Epithelial cell of proximal tubule (primary cell): ENCODE measurements at places on chromosomes 4 and X.

DNA sequence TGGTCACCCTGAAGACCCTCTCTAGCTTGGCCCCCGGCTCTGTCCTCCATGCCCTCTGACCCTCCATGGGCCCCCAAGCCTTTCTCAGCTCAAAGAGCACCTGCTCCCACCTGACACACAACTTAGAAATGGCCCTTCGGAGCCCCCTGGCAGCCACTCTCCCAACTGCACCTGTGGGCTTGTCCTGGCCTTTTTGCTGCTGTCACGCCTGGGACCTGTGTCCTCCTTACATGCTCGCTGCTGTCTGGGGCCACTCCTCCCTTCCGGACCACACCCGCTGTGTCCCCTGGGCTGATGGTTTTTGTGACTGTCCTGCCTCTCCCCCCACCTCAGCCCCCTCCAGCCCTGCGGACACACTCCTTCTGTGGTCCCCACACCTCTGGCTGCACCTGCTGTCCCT is 106.2 kb upstream of the AFAP1 start:
- DNase-seq = no peak

- DNase-seq = no peak
Observed at GRCh38 chr4:8879574-8879973, 7.9 kb upstream of the HMX1 start.

GRCh38 chr4:94342694-94343093 is at the start of gene HPGDS:
Gene HPGDS (minus strand): TSS chr4:94342836. CDS start chr4:94334629, 8,207 bp downstream.
- no peak for DNase-seq

- no peak for DNase-seq
Observed at GRCh38 chr4:51862199-51862598, 19.2 kb downstream of the DCUN1D4 start.

DNA sequence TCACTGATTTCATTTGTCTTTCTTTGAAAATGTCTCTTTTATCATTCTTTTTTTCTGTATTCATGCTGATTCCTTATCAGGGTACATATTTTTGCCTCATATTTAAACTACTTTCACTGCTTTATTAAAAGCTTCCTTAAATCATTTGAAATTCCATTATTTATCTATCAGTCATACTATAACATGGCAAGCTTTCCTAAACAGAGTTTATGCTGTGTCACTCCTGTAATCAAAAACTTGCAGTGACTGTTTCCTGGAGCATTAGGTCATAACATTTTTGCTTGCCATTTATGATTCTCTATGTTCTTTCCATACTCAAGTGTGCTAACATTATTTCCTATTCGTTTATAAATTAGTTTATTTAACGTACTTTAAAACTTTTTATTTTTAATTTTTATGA is 203.7 kb downstream of the BMPR1B start:
- DNase-seq = no peak

DNA sequence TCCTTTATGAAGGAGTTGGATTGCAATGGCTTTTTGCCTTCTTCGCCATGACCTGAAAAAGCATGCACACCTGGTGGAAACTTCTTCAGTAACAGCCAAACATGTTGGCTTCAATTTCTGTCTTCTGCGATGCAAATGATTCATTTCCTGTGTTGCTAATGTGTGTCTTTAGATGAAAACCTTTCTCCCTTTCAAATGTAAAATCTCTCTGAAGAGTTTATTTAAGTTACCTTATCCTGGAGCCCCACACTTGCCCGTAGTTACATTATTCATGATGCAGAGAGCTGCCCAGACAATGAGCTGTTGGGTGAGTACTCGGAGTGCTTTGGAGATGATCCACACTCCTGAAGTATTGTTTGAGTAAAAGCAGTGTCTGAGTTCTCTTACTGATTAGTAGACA is 1100.9 kb downstream of the RPA4 start:
- DNase-seq = no peak

GRCh38 chr4:123990310-123990870 is 593.8 kb downstream of the SPRY1 start:
- DNase-seq = no peak

GRCh38 chr4:10123227-10124101 is 6.9 kb upstream of the WDR1 start:
- DNase-seq = no peak

DNA sequence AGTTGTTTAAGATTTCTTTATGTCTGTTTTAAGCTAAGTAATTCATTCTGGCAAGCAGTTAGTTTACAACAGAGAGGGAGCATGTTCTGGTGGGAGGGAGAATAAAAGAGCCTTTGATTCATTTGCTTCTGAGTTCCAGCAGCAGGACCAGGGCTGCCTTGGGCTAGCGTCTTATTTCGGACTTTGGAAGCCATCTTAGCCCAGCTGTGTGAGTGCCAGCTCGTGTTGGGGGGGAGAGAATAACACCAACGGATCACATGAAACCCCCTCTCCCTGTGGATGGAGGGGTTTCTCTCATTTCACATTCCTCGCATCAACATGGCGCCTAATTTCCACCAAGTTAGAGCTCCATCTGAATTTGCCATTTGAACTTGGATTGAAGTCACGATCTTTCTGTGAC is 7.4 kb downstream of the GAB1 start:
- DNase-seq = no peak

- DNase-seq = no peak
Observed at GRCh38 chr4:140019619-140020347, 134.2 kb downstream of the MAML3 start.

DNA sequence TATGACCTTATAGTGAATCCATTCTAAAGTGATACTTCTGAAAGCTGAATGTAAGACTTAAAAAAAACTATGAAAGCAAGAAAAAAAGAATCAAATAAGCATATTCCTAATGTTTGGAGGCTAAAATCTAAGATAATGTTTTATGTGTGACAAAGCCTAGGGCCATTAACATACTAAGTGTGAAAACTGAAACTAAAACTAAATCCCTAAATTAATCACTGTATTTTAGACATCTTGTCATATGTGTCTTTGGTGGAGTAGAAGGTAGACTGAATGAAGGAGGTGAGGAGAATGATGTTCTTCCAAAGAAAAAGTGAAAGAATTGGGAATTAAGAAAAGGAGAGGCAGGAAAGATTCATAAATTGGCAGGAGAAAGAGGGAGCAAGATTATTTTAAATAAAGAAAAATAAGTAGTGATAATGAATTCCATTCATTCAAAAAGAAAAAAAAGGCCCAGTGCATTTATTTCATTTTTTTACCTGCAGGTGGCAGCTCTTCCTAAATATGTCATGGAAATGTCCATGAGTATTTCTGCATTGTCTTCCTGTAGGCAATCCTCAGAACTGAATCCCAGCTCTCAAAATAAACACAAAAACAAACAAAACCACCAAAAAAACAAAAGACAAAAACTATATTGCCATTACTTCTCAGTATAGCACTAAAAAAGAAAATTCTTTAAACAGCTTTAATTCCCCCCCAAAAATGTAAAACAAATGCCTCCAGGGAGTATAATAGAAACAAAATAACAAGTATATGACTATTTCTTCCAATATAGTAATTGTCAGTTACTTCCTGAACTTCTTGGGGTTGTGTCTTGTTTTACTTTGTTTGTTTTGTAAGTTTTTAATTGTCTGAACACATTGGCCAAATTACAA is 17.0 kb upstream of the AP1AR start:
- DNase-seq = no peak

DNA sequence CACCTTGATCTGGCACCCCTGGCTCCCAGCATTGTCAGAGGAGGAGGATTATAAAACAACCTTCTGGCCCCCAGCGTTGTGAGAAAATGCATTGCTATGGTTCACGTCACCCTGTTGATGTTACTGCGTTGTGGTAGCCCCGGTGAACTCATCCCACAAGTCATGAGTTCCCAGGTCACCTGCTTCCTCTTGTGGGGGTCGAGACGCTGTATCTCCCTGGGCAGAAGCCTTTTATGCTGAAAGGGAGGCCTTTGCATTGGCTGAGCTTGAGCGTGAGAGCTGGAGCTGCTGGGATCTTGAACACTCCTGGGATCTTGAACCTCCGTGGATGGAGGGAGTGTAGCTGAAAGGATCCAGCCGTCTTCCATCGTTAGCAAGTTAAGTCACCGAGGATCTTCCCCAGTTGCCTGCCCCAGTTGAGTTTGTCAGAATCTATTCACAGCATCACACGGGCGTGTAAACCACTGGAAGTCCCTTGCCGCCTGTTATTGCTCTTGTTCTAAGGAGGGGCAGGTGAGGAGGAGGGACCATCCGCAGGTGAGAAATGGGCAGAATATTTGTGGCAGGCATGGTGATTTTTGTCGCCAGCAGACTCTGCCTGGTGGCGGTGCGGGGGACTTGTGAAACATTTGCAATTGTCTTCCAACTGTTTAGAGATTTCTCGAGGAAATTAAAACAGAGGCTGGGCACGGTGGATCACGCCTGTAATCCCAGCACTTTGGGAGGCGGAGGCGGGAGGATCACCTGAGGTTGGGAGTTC is 299.9 kb downstream of the ASMT start:
- DNase-seq = no peak

DNA sequence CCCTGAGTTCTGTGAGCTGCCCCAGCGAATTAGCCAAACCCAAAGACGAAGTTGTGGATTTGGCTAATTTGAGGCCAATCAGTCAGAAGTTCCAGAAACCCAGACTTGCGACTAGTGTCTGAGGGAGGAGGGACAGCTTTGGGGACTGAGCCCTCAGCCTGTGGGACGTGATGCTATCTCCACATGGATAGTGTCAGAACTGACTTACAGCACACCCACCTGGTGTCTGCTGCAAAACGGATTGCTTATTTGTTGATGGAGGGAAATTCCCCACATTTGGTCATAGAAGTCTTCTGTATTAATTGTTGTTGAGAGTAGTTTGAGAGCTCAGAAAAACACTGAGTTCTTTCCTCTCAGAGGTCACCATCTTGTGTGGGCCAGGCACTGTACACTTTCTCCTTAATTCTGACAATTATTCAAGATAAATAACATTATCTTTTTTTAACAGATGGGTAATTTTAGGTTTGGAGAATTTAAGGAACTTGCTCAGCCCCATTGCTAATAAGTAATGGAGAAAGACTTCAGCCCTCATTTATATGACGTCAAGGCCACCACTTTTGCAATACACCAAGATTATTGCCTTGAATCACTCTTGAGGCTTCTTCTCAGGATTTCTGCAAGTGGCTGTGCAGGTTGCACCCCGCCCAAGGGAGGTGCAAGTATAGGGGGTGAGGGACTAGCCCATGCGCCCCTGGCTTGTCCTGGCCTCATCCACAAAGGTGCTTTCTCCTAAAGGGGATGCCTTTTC is 16.7 kb downstream of the CLRN2 start:
- DNase-seq = no peak

- no peak for DNase-seq
Observed at GRCh38 chr4:130395871-130396270, 1299.9 kb downstream of the C4orf33 start.

DNA sequence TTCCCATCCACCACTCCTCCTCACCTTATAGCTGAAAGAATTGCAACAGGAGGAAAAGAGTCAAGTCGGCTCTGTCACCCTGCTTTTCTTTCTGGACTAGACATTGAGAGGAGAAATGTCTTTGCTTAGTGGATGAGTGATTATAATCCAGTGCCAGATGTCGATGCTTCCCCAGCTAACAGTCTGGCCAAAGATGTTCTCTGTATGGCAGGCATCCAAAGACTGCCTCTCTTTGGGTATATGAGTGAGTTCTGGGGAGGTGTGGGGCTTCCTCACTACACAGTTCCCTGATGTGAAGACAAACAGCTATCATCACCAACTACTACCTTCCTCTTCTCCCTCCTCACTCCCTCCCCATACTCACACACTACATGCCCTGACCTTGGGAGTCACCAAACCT is 90.9 kb downstream of the COMMD8 start:
- no peak for DNase-seq

DNA sequence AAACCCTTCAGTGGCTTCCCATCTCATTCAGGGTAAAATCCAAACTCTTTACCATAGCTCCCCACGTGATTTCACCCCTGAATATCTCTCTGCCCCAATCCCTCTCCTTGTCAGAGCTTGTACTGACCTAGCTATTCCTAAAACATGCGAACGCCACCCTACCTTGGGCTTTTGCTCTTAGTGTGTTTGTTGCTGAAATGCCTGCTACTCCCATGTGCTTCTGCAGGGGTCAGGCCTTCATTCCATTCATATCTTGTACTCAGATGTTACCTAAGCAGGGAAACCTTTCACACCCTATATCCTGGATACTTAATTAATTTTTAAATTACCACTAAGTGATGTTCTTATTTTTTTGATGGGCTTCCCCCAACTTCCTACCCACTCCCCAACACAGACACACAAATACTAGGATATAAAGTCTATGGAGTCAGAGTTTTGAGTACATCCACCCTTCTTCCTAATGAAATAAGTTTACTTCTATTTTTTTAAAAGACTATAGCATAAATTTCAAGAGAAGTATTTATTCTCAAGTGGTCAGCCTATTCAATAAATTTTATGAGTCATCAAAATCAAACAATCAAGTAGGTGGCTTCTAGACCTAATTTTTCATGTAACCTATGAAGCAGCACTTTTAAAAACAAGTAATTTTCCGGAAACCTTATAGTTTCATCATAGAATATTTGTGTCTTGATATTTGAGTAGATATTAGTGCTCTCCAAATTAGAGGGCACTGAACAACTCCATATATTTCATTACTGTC is 189.4 kb downstream of the RAPGEF2 start:
- no peak for DNase-seq

DNA sequence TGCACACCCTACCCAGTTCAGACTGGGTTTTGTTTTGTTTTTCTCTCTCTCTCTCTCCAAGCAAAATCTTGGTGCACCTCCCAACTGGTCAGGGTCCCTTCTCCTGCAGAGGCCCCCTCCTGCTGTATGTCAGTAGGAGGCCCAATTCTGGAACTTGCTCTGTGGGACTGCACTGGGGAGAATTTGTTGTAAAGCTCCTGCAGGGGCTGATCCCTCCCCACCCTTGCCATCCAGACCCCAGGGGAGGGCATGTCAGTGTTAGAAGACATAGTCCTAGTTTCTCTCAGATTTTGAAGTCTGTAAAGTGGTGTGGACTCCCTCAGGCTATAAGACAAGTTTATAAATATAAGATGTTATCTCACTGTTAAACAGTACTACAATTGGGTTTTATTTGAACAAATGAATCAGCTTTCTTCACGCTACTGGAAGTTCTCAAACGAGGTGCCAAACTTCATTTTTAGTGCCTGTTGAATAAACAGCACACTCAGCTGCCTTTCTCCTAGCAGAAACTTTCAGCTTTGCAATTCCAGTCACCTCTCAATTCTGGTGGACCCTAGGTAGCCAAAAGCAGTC is 88.6 kb upstream of the FRMPD3 start:
- DNase-seq = no peak

GRCh38 chr4:77385124-77385969 is 220.3 kb upstream of the CXCL13 start:
- DNase-seq = no peak
